ENCODE measurements at places on chromosomes 5 and 9. TPM values are rescaled to one million over a fixed set of nuclear protein-coding genes. Genes with fewer than 3 reads are reported as not detected.

- no peak for DNase-seq
These were observed 24.5 kb upstream of the EXOC3 start for GRCh38 chr5:418162-419121.

DNA sequence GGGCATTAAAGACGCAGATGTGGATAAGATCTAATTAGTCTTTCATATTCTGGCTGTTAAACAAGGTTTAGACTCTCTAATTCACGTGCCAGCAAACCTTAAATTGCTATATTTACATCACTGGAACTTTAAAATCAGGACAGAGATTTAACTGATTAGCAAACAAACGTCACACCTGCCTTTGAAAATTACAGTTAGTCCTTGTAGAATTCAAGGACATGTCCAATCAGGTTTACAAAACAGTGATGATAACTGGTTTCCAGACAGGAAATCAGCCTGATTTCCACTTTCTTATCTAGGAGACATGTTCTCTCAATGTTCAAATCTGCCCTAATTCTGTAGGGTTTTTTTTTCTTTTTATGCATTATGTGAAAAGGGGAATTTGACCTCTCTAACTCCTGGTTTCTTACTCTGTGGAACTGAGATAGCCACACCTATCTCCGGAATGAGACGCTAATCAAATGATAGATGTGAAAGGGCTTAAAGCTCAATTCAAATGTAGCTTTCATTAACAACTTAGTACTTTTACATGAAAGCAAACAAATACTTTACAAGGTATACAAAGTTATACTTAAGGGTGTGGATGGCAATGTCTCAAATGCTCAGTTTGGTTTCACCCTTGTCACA lies 26.5 kb downstream of the SPINK5 start:
- DNase-seq, result no peak

GRCh38 chr5:37825334-37825915 lies 14.4 kb downstream of the GDNF start:
- no peak for DNase-seq

NFIL3 gene
- total RNA-seq, result 13.5 TPM

SLC22A4 gene
- 1.7 TPM for total RNA-seq

GRCh38 chr5:132009706-132010405 lies 1.6 kb downstream of the ACSL6 start:
- peak; percentile 26 for DNase-seq

DNA sequence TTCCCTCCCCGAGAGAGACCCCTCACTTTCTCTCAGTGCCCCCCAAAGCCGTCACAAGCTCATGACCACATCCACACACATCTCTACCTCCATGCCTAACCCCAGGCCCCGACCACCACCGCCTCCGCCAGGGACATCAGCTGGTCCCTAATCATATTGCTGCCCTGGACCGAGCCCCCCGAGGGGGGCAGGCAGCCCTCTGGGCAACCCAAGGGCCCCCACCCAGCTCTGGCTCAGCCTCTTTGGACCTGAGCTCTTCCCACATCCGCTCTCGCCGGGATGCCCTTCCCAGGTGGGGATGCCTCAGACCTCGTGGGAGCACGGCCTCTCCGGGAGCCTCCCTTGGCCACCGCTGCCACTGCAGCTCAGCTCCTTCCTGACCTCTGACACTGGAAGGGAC lies 18.5 kb downstream of the LHX3 start:
- DNase-seq, result no peak

DNA sequence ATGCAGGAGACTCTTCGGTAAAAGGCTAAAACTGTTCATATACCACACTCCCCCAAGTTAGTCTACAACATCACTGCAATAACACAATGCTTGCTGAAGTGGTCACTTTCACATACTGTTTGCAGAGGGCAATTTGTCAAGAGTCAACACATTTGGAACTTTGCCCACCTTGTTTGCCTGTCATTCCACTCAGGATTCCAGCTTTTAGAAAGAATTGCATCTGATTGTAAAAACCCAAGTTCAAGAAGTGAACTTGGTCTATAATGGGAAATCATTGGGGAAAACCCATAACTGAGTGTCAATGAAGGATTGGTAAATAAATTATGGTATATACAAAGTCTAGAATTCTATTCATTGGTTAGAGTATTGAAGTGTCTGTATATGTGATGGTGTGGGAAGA lies 120.5 kb downstream of the GADD45G start:
- no peak for DNase-seq

ARL10 gene
- total RNA-seq, result 2.3 TPM

- no peak for DNase-seq
These were observed 52.2 kb downstream of the SLC36A1 start for GRCh38 chr5:151499501-151500035.

NR5A1 gene
- not detected for total RNA-seq

GRCh38 chr5:34932947-34933346 lies 3.6 kb downstream of the DNAJC21 start:
- DNase-seq, result no peak

DNA sequence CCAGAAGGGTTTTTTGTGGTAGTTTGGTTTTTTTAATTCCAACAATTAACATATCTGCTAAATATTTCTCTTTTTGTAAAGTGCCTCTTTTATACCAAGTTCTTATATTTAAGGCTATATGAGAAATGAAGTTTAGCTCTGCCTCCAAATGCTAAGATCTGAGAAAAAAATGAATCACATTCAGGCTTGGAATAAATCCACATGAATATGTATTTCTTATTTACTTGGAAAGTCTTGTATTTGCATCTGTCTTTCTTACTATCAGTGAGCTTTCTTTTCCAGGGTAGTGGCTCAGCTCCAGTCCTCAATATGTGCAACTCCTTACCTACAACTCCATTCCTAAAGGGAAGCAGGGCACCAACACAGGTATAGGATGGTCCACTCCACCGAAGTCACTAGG lies 127.9 kb downstream of the GLIS3 start:
- DNase-seq, result no peak

DNA sequence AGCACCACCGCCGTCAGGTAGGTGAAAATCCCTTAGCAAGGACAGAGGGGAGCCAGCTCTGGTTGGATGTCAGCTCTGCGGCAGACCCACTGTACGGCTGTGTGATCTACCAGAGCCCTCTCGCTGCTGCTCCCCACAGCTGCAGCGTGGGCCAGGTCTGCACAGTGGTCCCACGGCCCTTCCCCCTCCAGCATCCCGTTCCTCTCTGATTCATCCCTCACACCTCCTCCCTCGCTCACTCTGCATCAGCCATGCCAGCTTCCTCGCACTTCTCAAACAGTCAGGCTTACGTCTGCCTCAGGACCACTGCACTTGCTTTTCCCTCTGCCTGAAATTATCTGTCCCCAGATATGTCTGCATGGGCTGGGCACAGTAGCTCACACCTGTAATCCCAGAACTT lies 26.6 kb upstream of the CFAP157 start:
- no peak for DNase-seq

GRCh38 chr5:58998544-58998943 lies 415.7 kb downstream of the RAB3C start:
- DNase-seq, result no peak

LMX1B gene
- total RNA-seq, result 17.0 TPM

- peak; percentile 22 for DNase-seq
These were observed 44.3 kb downstream of the PSD2 start for GRCh38 chr5:139839918-139840317.

- DNase-seq, result no peak
These were observed 207.3 kb downstream of the ARHGAP26 start for GRCh38 chr5:142977363-142978051.

DNA sequence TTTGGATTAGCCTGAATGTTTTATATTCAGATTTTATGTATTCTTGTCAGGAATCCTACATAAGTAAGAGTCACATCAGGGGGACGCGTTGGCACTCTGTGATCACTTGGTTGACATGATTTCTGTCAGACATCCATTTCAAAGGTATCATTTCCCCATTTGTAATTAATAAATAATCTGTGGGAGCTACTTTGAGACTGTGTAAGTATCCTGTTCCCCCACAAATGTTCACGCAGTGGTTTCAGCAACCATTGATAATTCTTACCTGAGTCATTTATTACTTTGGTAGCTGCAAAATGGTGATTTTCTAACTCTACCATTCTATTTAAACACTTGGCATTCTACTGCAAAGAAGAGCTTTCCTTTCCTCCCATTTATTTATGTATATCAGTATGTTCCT lies 56.9 kb upstream of the TBC1D2 start:
- no peak for DNase-seq

PCDHB14 gene
- total RNA-seq, result 0.44 TPM

DNA sequence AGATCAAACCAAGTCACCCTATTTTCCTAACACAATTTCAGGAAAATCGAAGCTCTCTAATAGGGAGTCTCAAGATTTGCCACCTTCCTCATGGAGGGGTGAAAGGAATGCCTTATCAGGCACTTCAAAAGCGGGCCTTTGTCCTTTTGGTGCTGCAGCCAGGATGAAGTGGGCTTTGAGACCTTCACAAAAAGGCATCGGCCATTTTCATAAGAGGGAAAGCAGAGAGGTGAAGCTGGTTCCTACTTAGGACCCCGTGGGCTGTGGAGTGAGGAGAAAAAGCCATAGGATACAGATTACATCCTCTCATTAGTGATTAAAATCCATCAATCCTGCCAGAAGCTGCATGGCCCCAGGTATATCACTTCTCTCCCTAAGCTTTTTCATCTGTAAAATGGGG lies 859 bp downstream of the CDKN2AIPNL start:
- DNase-seq, result no peak

SLC46A2 gene
- total RNA-seq, result not detected

AGXT2 gene
- 0.21 TPM for total RNA-seq

GRCh38 chr5:87807783-87808182 lies 395.1 kb upstream of the CCNH start:
- no peak for DNase-seq

DNA sequence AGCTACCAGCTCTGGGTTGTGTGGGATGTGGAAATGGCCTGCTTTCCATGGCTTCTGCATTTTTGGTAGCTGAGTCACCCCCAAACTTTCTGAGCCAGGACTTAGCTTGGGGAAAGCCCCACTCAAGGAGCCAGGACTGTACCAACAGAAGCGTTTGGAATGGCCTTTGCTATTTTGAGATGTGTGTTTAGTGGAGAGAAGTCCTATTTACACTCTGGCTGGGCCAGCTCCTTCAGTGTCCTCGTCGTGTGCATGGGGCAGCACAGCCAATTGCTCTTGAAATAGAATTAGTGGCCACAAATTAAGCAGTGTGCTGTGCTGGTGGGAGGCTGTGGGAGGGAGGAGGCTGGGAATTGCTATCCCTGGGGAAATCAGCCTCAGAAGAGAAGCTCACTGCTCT lies 51.6 kb downstream of the ENTREP1 start:
- DNase-seq, result no peak

CERT1 gene
- total RNA-seq, result 42.7 TPM

Data from Caco-2 (cell line).